ENCODE measurements at places on chromosomes 12 and 14.

DNA sequence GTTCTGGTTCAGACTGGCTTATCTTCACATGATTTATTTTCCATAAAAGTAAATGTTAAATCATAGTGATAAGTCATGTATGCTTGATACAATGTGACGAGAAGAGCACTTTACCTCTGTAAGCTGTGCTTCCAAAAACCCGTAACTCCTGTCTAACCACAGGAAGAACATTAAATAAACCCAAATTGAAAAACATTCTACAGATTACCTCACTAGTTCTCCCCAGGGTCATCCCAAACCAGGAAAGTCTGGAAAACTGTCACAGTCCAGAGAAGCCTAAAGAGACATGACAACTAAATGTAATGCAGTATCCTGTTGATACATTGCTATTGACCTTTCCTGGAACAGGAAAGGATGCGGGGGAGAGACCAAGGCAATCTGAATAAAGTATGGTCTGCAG lies 32.5 kb upstream of the DUSP6 start:
- DNase-seq, result no peak
- no peaks in the 10 kb centered on the region for H3K27me3 ChIP-seq
- no peaks in the 10 kb centered on the region for H3K36me3 ChIP-seq
- no peak overlapping the region for H3K4me3 ChIP-seq

GRCh38 chr12:112025808-112026375 lies 12.7 kb downstream of the ERP29 start:
- H3K4me1 ChIP-seq, result no peaks in the 10 kb centered on the region
- H3K4me3 ChIP-seq, result no peak overlapping the region
- no peak overlapping the region for H3K27ac ChIP-seq
- H3K36me3 ChIP-seq, result peaks cover 17% of the 10 kb centered on the region
- no peak for DNase-seq

DNA sequence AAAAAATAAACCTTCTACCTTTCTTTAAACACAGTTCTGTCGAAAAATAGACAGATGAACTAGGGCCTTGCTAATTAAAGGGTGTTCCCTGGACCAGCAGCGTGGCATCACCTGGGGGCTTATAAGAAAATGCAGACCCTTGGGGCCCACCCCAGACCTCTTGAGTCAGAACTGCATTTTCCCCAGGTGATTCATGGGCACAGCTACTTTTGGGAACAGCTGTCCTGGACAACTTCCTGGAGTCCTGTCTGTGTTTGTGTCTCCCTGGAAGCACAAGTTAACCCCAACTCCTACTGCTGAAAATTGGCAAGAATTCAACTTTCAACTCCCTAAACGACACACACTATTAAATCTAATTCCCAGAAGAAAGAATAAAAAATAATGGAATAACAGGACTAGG lies 17.8 kb downstream of the FBLN5 start:
- H3K4me1 ChIP-seq, result peaks cover 14% of the 10 kb centered on the region
- H3K4me3 ChIP-seq, result no peak overlapping the region
- no peaks in the 10 kb centered on the region for H3K36me3 ChIP-seq
- no peak overlapping the region for H3K27ac ChIP-seq
- no peaks in the 10 kb centered on the region for H3K27me3 ChIP-seq

DNA sequence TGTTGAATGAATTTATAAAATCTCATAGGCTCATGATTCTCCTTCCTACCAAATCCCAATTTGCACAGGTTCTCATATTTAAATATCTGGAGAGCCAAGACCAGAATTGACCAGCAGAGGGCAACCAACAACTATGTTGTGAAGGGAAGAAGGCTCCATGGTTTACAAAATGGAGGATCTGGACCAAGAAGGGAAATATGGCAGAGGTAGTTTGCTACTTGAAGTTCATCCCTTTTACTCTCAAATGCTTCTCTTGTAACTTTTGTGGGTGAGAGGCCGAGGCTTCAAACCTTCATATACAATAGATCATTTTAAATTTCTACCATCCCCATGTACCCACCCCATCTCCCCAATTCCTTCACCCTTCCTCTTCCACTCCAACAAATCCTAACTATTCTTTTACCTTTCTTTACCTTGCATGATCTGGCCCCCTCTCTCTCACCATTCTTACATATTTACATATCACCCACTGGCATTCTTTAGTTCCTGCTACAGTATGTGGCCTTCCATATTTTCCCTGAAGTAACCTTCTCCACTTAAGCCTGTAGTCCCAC lies 3.8 kb upstream of the SMARCC2 start:
- no peaks in the 10 kb centered on the region for H3K36me3 ChIP-seq
- no peak overlapping the region for H3K27ac ChIP-seq
- peaks cover 5% of the 10 kb centered on the region for H3K4me1 ChIP-seq
- no peak overlapping the region for H3K4me3 ChIP-seq
- DNase-seq, result peak; percentile 82
